ENCODE measurements at places on chromosomes 2 and 18. TPM values are rescaled to one million over a fixed set of nuclear protein-coding genes. Genes with fewer than 3 reads are reported as not detected.
A peak's percentile ranks its signal among the peaks of the same experiment; 100 is the strongest.

DNA sequence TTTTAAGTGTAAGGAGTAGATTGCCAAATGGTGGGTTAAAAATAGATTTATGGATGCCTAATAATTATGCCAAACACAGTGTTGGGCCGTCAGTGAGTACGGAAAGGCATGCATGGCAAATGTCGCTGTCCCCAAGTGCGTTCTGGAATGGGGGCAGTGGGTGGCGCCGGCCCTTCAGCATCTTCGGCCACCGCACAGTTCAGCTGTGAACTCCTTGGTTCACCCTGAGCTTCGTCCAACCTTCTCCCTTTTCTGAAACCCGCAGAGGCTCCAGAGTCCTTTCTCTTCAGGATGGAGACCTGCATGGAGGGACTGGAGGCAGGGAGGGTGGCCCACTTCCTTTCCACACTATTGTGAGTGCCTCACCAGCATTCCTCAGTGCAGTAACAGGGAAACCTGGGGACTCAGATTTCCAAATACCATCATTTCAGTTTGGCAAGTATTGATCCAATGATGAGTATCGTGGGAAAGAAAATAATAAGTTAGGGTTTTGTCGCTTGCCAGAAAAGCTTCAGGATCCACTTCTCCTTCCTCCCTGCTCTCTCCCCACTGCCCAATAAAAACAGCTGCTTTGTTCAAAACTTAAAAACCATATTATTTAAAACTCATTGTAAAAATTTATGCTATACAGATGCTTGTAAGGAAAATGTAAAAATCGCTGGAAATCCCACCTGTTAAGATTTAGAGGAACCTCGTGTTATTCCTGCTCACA is 74.6 kb upstream of the TXNDC2 start:
- H3K4me3 ChIP-seq = no peak overlapping the region
- H3K27ac ChIP-seq = no peak overlapping the region
- no peaks in the 10 kb centered on the region for H3K4me1 ChIP-seq
- H3K27me3 ChIP-seq = no peaks in the 10 kb centered on the region
- H3K36me3 ChIP-seq = no peaks in the 10 kb centered on the region
- peak; percentile 41 for DNase-seq

DNA sequence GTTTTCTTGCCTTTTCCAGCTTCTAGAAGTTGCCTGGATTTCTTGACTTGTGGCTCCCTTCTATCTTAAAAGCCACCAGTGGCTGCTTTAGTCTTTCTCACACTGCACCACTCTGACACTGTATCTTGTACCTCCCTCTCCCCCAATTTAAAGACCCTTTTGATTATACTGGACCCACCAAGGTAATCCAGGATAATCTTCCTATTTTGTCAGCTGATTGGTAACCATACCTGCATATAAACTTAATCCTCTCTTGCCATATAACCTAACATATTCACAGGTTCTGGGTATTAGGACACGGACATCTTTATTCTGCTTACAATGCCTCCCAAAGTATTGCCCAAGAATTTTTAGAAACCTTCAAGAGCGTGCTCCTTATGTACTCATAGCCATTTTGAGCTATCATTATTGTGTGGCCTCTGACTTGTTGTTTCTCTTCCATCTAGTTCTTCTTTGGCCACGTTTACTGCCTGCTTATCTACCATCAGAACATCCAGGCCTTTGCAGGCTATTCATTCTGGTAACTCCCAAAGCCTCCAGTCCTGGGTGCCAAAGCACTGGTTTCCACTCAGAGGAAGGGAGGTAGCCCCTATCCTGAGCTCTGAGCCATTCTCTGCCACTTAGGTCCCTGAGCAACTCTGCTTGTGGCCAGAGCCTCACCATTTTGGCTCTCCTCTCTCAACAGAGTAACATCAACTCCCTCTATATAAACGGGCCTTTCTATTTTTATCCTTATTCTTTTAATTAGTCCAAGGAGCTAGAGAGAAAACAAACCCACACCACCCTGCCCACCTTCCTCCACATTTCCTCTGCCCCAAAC is 70.8 kb downstream of the MYO3B start:
- DNase-seq = no peak
- H3K36me3 ChIP-seq = no peaks in the 10 kb centered on the region
- H3K4me3 ChIP-seq = no peak overlapping the region
- no peaks in the 10 kb centered on the region for H3K4me1 ChIP-seq
- no peaks in the 10 kb centered on the region for H3K27me3 ChIP-seq
- H3K27ac ChIP-seq = no peak overlapping the region

DNA sequence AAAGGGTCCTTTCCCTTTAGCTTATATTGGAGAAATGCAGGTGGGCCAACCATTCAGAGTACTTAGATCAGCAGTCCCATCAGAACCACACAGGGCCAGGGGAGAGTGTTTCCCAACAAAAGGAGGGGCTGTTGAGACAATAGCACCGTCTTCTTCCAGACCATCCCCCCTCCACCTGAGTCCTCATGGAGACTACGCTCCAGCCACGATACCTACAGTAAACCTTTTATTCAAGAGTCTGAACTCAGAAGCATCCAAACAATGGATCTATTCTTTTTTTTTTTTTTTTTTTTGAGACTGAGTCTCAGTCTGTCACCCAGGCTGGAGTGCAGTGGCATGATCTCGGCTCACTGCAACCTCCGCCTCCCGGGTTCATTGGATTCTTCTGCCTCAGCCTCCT is 25.7 kb upstream of the ZNF532 start:
- H3K4me1 ChIP-seq = peaks cover 19% of the 10 kb centered on the region
- no peak for DNase-seq
- H3K27ac ChIP-seq = no peak overlapping the region
- no peak overlapping the region for H3K4me3 ChIP-seq

DNA sequence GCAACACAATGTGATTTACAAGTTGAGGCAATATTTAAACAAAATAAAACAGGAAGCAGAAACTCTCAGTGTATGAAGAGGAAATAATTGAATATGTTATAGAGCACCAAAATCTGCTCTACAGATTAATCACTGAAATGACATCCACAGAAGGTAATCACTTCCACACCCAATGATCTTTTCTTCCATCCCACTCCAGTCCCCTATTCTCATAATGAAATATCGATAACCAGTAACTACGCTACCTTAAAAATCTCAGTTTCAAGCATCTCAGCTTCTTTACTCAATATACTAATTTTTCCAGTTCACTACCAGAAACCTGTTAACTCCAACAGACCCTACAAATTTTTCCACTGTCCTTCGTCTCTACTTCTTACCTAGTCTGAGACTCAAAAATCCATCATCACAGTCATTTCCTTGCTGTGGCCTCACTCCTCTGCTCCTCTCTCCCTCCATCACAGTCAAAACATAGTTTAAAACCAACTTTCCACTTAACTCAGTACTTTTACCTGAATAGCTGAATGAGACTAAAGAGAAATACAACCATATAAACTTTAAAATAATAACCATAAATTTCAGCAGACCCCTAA is 67.1 kb downstream of the MEMO1 start:
- H3K4me1 ChIP-seq = no peaks in the 10 kb centered on the region
- H3K27me3 ChIP-seq = no peaks in the 10 kb centered on the region
- H3K36me3 ChIP-seq = no peaks in the 10 kb centered on the region
- H3K4me3 ChIP-seq = no peak overlapping the region

The MOCOS gene
- total RNA-seq = 1.1 TPM

The SERPINB10 gene
- total RNA-seq = not detected

The ZC3H6 gene
- total RNA-seq = 21.7 TPM
